ENCODE measurements at places on chromosomes 4 and X. TPM values are rescaled to one million over a fixed set of nuclear protein-coding genes. Genes with fewer than 3 reads are reported as not detected.

Gene ETDB
- total RNA-seq, result not detected

Gene NAP1L3
- 5.3 TPM for total RNA-seq

GRCh38 chr4:76626686-76627465 is 191.8 kb downstream of the SHROOM3 start:
- H3K4me1 ChIP-seq, result peaks cover 8% of the 10 kb centered on the region
- H3K27me3 ChIP-seq, result no peaks in the 10 kb centered on the region
- H3K4me3 ChIP-seq, result no peak overlapping the region

DNA sequence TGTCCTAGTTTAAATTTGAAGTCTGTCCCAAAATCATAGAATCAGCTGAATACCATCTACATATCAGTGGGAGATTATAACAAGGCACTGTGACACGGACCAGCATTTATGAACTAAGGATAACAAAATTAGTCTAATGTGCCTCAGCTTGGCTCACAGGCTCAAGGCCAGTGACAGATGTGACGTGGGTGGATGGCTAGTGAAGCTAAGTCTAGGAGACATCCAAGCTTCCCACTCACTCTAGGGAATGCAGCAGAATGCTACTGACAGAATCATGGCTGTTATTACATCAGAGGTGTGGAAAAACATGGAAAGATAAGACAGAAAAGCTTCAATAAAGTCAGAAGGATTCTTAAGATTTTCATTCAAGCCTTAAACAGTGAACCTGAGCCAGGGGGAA is 329.9 kb downstream of the NAF1 start:
- no peak overlapping the region for H3K4me3 ChIP-seq
- DNase-seq, result no peak
- no peak overlapping the region for H3K27ac ChIP-seq
- no peaks in the 10 kb centered on the region for H3K27me3 ChIP-seq

DNA sequence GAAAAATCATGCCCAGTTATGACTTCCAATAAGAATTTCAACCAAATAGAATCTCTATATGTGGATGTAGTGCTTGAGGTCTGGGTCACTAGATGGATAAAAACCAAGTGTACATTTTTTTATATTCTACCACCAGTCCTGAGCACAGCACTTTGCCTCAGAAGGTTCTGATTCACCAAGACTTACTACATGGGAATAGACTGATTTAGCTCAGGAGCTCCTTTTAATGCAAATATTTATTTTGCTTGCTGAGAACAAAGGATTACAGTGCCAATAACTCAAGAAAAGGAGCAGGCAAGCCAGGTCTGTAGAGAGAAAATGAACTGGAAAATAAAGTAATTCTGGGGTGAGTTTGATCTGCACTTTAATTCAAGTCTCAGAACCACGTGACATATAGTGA is 6.4 kb upstream of the XK start:
- no peaks in the 10 kb centered on the region for H3K36me3 ChIP-seq
- no peak overlapping the region for H3K4me3 ChIP-seq
- peaks cover 2% of the 10 kb centered on the region for H3K27me3 ChIP-seq
- no peak for DNase-seq
- no peaks in the 10 kb centered on the region for H3K4me1 ChIP-seq

Gene RTL3
- total RNA-seq, result 1.1 TPM

Gene GUCY1A1
- 0.54 TPM for total RNA-seq

- H3K4me1 ChIP-seq, result peaks cover 6% of the 10 kb centered on the region
- H3K27ac ChIP-seq, result no peak overlapping the region
- H3K27me3 ChIP-seq, result peaks cover 19% of the 10 kb centered on the region
Observed at GRCh38 chrX:103789004-103789403, 12.4 kb downstream of the PLP1 start.
